Endothelial cell (in vitro differentiated cells): ENCODE measurements at places on chromosomes 5 and 9.

DNA sequence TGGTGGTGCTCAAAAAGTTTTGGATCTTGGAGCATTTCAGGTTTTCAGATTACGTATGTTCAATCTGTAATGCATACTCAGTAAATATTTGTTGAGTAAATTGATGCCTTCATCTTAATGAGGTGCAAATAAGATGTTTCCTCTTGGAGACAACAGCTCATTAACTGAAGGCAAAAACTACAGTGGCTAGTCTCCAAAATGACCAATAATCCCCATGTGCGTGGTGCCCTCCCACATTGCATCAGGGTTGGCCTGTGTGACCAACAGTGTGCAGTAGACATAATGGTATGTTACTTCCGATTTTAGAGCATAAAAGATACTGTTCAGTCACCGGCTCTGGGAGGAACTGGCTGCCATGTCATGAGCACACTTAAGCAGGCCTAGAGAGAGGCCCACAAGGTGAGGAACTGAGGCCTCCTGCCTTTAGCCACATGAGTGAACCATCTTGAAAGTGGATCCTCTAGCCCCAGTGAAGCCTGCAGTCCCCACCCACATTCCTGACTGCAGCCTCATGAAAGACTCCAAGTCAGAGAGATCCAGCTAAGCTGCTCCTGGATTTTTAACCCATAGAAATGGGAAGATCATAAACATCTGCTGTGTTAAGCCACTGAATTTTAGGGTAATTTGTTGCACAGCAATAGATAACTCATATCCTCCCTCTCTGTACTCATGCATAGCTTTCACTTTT, 55.7 kb downstream of the LIFR start:
- DNase-seq = no peak

- DNase-seq = no peak
Observed at GRCh38 chr5:82570-82969, 9.4 kb upstream of the PLEKHG4B start.

GRCh38 chr5:115333164-115333563, 36.7 kb upstream of the CCDC112 start:
- no peak for DNase-seq

DNA sequence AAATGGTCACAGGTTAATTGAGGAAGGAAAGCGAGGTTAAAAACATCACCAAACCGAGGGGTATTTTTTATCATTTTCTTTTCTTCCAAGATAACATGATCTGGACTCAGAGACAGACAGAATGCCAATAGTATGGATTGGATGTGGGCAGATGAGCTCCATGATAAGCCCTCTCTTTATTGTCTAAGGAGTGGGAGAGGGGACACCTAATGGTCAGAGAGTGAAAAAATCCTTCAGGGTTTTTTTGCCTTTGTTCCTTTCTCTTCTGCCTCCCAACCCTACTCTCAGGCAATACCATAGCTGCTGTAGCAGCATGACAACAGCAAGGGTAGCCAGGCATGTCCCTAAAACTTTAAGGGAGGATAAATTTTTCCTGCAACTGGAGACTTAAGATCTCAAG, 94.7 kb downstream of the DIRAS2 start:
- no peak for DNase-seq

- no peak for DNase-seq
Observed at GRCh38 chr5:107687937-107688336, 17.2 kb upstream of the EFNA5 start.

- DNase-seq = no peak
Observed at GRCh38 chr5:42163083-42163482, 238.0 kb downstream of the FBXO4 start.

GRCh38 chr5:151083081-151083676, 2.3 kb upstream of the TNIP1 start:
- DNase-seq = no peak

DNA sequence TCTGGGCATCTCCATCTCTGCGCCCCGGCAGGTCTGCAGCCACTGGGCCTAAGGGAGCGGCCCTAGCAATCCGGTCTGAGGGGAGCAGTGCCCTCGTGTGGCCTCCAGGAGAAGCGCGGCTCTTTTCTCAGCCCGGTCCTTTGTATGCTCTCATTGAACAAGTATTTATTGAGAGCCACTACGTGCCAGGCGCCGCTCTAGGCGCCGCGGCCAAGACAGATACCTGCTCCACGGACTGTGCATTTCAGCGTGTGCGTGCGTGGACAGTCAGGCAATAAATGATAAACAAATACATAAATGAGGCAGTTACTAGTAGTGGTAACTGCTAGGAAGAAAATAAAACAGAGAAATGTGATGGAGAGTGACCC, 2.3 kb upstream of the SLC4A9 start:
- DNase-seq = peak; percentile 83

- no peak for DNase-seq
Observed at GRCh38 chr9:135928074-135928730, 20.9 kb upstream of the CAMSAP1 start.

DNA sequence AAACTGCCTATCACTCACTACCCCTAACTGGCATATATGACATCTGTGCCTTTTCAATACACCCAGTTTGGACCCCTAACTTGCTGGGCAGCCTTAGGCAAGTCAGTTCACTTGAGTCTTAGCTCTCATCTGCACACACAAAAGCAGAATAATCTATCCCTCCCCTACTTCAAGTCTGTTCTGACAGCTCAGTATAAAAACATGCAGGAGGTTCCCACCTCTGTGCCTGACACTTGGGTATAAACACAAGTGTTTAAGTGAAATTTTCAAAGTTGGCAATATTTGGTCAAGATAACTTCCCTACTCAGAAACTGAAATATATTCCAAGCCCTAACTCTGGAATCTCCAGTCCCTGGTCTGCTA, 12.6 kb downstream of the HNRNPH1 start:
- DNase-seq = no peak

- no peak for DNase-seq
Observed at GRCh38 chr5:130546211-130546610, 618.8 kb downstream of the HINT1 start.

- no peak for DNase-seq
Observed at GRCh38 chr5:16617274-16617968, 624 bp upstream of the RETREG1 start.

DNA sequence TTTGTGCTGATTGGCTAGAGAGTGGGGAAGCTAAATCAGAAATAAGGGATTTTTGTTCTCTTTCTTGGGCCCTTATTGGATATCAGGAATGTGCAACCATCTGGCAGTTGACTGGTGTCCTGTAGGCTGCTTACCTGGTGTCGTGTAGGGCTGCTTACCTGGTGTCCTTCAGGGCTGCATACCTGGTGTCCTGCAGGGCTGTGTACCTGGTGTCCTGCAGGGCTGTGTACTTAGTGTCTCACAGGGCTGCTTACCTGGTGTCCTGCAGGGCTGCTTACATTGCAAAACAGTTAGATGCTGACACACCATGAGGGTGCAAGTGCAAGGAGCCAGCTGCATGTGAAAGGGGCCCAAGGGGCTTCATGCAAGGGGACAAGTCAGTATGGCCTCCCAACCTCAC, 249.3 kb downstream of the ICE1 start:
- DNase-seq = no peak

DNA sequence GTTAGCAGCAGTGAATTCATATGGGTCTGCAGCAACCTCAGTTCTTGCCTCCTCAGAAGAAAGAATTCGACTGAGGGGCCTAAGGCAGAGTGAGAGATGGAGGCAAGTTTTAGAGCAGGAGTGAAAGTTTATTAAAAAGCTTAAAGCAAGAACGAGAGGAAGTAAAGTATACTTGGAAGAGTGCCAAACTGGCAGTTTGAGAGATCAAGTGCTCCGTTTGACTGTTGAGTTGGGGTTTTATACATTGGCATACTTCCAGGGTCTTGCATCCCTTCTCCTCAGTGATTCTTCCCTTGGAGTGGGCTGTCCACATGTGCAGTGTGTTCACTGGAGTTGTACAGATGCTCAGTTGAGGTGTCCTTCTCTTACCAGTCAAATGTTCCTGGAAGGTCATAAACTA, 203.6 kb downstream of the SPATA31D1 start:
- no peak for DNase-seq

DNA sequence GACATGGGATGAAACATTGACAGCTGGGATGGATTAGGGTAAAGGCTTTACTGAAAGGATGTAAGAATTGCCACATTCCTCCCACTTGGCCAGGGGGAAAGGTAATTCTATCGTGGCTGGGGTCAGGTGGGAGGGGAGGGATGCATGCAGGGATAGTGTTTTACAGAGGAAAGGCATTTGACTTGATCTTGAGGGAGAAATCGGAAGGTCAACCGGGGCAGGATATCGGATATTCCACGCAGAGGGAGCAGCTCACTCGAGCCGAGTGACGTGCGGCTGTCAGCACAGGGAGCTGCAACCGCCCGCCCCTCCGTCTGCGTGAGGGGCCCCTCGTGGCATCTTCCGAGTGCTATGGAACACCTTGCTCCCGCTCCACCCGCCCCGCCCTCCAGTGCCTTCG, 63.4 kb upstream of the ADAMTS2 start:
- no peak for DNase-seq

DNA sequence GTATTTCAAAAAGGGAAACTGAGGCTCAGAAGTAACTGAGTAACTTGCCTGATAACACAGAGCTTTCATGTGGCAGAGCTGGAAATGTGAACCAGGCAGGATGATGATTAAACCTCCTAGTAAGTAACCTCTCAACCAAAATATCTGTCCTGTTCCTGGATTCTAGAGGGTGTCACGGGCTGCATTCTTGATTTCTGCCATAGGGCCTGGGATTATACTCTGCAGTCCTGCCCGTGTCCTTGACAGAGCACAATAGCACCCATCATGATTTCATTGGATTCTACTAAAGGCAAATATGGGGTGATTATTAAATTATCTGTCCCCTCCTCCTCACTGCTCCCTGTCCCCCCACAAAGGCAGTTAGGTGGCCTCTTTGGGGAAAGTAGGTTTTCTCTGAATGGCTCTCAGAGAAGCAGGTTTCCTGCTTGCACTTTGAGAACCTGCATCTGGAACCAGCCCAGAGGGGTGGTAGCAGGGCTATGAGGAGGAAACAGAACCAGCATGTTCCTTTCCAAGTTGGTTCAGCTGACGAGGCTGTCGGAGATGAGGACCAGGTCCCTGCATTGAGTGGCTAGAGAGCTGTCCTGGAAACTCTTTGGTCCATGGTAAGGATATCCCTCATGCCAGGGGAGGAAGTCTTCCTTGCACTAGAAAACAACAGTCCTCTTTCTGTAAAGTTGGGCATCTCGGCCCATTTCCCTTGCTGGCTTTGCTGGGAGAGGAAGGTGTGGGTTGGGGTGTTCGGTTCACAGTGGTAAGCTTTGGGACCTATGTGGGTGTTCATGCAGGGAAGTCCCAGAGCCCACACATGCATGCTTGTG, 36.6 kb downstream of the PPARGC1B start:
- DNase-seq = no peak
